ENCODE measurements at places on chromosomes 2 and 18. TPM values are rescaled to one million over a fixed set of nuclear protein-coding genes. Genes with fewer than 3 reads are reported as not detected.

The TAF4B gene
- total RNA-seq = 6.9 TPM

The INHA gene
- not detected for total RNA-seq

The DLX2 gene
- total RNA-seq = not detected

The TM4SF20 gene
- total RNA-seq = not detected

The RFTN2 gene
- not detected for total RNA-seq

The CNRIP1 gene
- not detected for total RNA-seq

The CPLX4 gene
- not detected for total RNA-seq

The KIAA1328 gene
- total RNA-seq = 11.2 TPM
